ENCODE measurements at places on chromosomes 1 and 21. TPM values are rescaled to one million over a fixed set of nuclear protein-coding genes. Genes with fewer than 3 reads are reported as not detected.

- no peak for DNase-seq
Measured at GRCh38 chr1:210980082-210980481, 153.9 kb downstream of the KCNH1 start.

KRTAP11-1 gene
- total RNA-seq, result 1.1 TPM

- DNase-seq, result no peak
Measured at GRCh38 chr1:246208105-246208504, 299.0 kb downstream of the SMYD3 start.

- DNase-seq, result no peak
Measured at GRCh38 chr1:110068646-110069403, 1.6 kb downstream of the ALX3 start.

- DNase-seq, result no peak
Measured at GRCh38 chr1:186819126-186819525, 9.6 kb upstream of the PLA2G4A start.

DNA sequence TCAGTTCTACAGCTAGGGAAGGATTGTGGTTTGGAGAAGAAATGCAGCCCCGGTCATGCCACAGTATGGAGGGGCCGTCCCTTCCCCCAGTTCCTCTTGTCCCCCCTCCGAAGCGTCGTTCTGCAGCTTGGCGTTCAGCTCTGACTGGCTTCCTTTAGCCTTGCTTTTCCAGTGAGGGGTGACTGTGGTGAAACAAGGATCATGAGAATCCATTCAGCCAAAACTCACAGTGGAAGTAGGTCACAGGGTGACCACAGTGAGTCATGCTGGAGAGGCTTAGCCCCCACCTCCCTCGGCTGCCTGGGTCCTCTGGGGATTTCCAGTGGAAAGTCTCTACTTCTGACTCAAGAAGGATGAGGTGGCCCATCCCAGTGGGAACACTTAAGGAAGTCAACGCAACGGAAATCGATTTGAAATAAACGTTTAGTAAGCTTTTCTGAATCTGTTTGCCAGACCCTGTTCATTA lies 37.3 kb upstream of the COL6A2 start:
- peak; percentile 73 for DNase-seq

DNA sequence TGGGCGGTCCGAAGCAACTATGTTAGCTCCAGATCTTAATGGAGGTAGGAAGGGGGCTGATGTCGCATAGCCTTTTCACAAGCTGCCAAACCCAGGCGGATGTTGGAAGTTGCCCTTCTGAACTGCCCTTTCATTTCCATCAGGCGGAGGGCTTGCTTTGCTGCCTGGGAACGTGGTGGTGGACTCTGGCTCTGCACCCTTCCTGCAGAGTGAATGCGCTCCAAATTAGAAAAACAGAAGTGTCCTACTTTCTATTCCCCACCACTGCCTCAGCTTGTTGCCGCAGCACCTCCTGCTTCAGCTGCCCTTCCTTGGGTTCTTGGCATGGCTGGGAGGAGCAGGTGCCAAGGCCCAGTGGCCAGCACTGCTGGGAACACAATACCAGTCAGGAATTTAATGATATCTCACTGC lies 60.6 kb downstream of the AK4 start:
- no peak for DNase-seq

GRCh38 chr1:109783436-109783835 lies 19.7 kb upstream of the EPS8L3 start:
- DNase-seq, result no peak
